ENCODE measurements at places on chromosomes 1 and 21.

DNA sequence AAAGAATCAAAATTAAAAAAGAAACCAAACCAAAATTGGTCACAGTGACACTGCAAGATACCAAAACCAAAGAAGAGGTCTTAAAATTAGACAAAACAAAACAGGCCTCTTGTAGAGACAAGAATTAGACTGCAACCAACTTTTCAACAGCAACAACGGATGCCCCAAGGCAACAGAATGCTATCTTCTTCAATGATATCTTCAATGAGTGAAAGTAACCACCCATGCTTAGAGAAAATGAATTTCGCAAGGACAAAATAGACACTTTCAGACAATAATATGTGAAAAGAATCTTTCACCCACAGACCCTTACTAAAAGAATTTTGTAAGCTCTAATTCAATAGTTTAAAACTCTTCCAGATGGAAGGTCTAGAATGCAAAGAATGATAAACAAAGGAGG is 41.7 kb downstream of the USP48 start:
- DNase-seq: no peak

DNA sequence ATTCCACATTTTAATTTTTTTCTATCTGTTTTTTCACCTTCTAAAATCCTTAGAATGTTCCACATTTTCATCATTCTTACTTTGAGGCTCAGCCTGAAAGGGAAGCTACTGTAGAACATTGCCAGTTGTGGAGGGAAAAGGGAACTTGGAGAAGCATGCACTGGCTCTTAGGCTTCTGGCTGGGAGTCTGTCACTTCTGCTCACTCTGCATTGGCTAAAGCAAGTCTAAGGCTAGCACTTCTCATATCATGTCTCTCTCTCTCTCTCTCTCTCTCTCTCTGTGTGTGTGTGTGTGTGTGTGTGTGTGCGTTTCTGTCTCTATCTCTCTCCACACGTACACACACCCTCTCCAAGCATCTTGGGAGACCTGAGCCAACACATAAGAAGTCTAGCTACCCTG is 49.6 kb upstream of the ADAR start:
- DNase-seq: no peak

- no peak for DNase-seq
Measured at GRCh38 chr1:30437059-30437576, 286.3 kb downstream of the MATN1 start.

DNA sequence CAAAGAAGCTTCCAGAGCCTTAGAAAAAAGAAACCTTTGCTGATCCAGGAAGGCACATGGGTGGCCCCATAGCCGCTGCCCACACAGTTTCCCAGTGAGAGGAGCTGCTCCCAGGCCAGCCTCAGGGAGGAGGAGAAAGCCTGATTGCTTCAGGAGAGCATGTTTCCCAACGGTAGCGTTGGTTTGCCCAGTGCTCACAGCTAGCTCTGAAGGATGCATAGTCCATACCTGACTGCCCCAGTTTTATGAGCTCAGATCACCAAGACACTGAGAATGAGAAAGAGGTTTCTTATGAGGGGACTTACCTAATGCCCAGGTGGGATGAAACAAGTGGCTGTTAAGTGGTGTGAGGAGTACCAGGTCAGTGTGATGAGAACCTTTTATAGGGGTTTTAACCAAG is at the start of gene CRNN:
CRNN (minus strand) TSS at position 355 of the 400 bp plus-strand sequence. CDS start 2,030 bp downstream, outside the sequence.
- DNase-seq: no peak

- no peak for DNase-seq
Measured at GRCh38 chr1:150826299-150826698, 18.2 kb upstream of the CTSK start.

- no peak for DNase-seq
Measured at GRCh38 chr1:91940496-91940895, 8.7 kb upstream of the BRDT start.

GRCh38 chr1:162177126-162177525 is 107.6 kb downstream of the NOS1AP start:
- no peak for DNase-seq

DNA sequence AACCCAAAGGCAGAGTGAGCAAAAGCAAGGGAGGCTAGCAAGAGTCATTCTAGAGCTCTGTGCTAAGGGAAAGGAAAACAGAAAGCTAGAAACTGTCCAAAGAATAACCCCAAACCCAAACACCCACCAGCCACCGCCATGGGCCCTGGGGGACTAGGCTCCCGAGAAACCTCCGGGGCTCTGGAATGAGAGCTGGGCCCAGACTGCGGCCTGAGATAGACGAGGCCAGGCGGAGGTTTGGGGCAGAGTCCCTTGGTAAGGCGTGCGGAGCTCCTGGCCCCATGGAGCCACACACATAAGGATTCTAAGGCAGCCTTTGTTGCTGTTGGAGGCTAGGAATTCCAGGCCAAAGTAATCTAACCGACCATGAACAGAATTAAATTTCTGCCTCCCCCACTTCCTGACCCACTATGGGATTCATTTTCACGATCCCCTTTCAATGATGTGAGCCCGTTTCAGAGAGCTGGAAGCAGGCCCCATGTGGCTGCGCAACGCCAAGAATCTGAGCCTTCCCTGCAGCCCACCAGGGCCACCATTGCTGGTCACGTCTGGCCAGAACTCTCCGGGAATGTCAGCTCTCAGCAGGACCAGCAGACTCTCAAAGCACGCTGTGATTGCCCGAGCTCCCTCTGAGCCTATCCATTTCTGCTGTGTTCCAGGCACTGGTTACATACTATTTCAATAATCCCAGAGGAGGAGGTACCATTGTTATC is 145.0 kb downstream of the TRABD2B start:
- no peak for DNase-seq

DNA sequence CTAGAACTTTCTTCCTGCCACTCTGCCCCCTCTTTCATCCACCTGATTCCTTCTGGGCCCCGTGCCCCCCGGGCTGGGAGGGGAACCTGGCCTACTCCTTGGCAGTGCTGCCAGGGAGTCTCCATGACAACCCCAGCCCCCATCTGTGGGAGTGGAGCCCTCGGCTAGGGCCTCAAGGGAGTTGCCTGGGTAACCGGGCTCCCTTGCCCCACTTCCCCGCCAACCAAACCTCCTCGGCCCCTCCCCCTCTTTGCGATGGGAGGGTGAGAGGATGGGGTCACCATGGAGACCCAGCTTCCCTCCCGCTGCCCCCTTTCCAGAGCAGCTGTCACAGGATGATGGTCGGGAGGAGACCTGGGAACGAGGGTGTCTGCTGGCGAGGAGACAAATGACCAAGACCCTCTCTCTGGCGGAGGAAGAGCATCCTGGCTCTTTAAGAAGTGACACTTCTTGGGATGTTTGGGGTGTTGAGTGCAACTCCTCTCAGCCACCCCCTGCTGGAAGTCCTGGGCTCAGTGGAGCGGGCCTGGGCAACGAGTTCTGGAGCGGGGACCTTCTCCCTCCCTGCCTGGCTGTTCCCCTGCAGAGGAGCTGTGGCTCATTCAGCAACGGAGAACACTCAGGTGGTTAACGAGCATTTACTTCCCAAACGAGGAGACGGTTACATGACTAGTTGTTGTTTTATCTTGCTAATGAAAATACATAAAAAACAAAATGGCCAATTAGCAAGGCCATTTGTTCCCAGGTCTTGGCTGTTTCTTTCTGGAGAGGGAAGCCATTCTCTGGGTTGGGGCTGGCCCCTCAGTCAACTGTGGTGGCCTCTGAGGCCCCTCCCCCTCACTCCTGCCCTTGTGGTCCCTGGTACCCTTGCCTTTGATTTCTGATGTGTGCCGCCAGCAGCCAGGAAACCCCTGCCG is 82.8 kb downstream of the UBIAD1 start:
- DNase-seq: peak; percentile 65

DNA sequence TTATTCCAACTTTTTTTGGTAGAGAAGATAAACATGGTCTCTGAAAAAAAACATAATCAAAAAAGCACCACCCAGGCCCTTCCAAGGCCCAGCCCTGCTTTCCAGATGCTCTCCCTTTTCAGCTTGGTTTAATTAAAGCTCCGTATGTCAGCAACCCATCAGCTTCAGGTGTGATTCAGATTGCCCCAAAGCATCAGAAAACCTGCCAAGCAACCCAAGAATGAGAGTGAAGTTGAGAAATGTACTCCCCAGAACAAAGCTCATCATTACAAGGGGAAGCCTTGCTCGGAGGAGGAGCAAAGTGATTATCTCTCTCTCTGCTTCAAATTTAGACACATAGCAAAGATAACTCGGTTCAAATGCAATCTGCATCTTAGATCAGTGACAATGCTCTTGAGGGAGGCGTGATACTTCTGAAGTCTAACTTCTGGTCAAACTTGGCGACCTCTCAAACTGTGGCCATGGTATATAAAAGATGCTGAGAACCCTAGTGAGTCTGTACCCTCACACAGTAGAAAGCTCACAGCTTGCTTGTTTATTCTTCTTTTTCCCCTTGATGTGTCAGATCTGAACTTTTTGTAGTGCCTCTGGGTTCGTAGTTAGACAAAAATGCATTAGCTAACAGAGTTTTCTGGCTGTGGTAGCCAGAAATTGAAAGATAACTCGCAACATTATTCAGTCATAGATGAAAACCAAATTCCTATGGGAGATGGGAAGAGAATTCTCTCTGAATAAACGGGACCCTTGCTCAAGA is 63.3 kb upstream of the ZC3H11B start:
- no peak for DNase-seq

DNA sequence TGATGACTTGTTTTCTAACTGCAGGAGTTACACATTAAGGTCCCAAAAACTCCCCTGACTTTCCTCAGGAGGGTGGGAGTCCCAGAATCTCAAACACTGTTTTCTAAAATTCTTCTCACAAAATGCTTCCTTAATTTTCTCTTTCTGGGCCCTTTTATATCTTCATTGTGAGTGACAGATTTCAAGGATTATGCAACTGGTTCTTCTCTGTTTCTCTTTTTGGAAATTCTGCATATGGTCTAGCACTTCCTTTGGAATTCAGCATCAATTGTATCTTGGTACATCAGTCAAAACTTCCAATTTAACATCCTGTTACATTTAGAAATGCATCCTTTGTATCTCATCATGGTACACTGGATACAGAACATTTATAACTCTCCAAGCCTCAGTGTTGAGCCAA is 59.7 kb downstream of the LMO4 start:
- no peak for DNase-seq

DNA sequence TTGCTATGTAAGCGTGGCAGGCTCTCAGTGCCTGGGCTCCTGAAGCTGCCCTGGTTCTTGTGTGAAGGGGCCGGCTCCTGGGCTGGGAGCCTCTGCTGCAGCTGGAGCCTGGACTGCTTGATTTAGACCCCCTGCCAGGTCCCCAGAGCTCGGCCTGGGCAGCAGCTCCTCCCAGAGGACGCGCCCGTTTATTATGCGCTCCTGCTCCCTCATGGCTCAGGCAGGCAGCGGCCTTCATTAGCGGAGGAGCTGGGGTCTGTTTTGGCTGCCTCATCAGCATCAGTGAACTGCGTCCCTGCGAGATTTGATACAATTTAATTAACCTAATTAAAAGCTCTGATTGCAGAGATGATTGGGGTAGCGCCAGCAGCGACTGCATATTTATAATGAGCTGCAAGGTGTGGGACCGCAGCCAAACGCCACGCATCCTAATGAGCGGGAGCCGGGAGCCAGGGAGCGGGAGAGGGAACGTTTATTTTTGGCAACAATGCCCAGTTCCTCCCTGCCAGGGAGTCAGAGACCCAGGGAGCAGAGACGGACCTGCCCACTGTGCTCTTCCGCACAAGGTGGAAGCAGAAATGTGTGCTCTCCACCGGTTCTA is 16.6 kb downstream of the UTP11 start:
- DNase-seq: peak; percentile 79

- no peak for DNase-seq
Measured at GRCh38 chr1:106727171-106727570, 329.3 kb upstream of the PRMT6 start.

GRCh38 chr1:55480029-55480795 is 265.0 kb upstream of the USP24 start:
- DNase-seq: no peak

GRCh38 chr1:245825128-245825901 is 670.5 kb downstream of the KIF26B start:
- peak; percentile 27 for DNase-seq

DNA sequence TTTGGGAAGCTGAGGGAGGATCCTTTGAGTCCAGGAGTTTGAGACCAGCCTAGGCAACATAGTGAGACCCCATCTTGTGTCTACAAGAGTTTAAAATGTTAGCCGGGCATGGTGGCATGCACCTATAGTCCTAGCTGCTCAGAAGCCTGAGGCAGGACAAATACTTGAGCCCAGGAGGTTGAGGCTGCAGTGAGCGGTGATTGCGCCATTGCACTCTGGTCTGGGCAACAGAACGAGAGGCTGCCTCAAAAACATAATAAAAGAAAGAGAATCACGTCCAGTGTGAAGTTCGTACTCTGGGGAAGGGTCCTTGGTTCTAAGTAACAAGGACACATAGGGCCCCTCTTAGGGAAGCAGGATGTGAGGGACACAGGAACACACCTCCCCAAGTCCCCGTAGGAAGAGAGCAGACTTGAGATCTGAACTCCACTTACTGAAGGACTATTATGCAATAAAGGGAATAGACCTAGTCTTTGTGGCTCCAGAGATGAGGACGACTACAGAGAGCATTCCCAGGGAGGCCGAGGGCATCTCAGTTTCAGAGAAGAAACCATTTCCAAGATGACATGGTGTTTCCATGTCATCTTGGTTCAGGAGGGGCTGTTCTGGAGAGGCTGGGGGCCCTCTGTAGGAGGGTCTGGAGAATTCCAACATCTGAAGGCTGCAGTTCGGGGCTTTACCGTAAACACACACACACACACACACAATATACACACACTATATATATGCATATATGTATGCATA is 10.8 kb upstream of the ENO1 start:
- DNase-seq: no peak

- DNase-seq: no peak
Measured at GRCh38 chr1:210944252-210944651, 189.7 kb downstream of the KCNH1 start.

DNA sequence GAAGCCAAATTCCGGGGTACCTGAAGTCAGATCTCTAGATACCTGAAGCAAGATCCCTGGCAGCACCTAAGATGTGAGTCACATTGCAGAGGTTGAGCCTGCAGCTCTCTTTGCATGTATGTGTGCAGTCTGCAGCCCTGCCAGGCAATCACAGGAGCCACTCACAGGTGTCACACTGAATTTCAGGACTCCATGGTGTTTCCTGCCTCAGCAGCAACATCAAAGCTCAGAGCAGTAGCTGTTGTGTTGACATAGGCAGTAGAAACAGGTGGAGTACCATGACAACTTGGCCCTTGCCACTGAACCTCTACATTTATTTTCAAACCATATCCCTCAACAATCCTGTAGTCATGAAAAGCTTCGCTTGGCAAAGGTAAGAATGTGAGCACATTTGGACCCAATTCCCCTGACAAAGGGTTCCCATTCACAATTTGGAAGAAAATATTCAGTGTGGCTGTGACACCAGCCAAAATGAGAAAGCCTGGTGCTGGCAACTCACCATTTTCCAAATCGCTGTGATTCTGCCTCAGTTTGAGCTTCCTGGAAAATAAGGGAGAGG is 419.8 kb upstream of the NFIA start:
- no peak for DNase-seq

All from iPS-NIHi11 (cell line).